ENCODE measurements at places on chromosomes 1 and 21.

DNA sequence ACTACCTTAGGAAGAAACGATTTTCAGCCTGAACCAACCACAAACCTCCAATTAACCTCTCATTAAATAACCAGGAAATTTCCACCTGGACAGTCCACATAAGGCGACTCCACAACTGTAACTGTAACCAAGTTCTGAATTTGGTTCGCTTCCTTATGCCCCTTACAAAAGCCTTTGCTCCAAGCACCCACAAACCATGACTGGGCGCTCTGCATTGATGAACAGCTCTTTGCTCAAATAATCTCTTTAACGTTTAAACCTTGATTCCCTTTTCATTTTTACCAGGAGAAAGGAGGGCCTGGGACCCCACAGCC lies 38.2 kb upstream of the ZNF124 start:
- DNase-seq: no peak

DNA sequence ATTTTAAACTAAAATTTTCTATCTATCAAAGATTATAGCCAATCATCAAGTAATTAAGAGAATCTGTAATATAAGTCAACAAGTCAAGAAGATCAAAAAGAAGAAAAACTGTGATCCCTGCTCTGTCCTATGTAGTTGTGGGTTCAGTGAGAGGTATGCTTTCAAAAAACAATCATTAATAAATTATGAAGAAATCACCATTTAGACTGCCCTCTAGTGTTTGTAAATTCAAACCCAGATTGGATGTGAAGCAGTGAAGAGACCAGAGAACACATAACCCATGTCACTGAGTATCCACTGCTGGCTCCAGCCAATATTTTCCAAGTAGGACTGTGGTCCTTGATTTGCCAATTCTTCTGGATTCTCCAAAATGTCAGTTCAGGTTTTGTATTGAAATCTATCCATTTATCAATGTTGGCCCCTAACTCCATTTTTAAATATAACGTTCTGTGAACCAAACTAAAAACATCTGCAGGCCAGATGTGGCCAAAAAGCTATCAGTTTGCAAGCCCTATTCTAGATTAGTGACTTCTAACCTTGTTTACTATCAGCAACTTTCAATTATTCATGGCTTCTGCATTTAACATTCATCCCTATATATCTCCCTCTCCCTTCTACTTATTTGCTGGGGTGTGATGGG lies 467.5 kb upstream of the CXADR start:
- no peak for DNase-seq

DNA sequence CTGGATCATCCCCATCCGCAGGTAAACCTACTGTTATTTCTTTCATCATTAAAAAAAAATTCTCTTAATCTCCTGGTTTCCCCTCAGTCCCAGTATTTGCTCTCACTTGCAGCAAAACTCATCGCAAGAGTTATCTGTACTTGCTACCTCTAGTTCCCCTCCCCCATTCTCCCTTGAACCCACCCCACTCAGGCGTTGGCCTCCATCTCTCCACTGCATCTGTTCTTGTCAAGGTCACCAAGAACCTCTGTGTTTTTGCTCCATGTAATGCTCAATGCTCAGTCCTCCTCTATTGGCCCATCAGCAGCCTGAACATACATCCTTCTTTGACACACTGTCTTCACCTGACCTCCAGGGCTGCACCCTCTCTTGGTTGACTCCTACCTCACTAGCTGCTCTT lies 4.6 kb downstream of the PKLR start:
- no peak for DNase-seq

DNA sequence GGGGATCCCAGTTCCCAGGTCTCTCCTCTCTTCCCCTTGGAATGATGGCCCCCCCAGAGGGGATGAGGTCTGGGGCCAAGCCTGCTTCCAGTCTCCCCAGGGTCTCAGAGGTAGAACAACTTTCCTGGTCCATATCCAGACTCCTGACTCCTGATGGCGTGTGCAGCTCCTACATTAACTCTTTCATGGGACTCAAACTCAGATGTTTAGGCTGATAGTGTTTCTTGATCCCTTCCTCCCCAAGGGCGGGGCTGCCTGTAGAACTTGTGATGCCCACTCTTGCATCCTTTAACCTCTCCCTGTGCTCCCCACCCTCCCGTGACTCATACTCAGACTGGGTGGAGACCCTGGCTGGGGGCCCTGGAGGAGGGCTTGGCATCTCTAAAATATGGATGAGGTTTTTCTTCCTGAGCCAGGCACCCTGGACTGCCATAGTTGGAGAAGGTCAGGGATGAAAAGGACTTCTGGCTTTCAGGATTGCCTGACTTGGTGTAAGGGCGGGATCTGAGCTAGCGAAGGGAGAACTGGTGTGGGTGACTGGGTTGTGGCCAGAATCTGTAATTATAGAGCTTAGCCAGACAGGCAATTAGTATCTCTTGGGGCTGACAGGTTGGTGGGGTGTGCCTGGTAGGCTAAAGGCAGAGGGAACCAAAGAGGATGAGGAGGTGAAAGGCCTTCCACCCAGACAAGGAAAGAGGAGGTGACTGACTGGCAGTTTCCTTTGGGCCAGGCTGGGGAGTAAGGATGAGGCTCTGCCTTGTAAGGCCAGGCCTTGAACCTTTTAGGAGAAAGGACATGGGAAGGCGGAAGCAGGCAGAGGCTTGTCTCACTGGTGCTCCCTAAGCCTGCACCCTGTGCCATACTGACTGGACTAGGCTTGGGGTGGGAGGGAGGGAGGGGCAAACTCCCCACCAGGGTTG lies 1.5 kb downstream of the ATP8B2 start:
- DNase-seq: no peak

GRCh38 chr1:193929374-193930033 lies 743.1 kb upstream of the B3GALT2 start:
- no peak for DNase-seq

- DNase-seq: no peak
Observed at GRCh38 chr1:153774780-153775457, at the start of gene SLC27A3. TSS of gene SLC27A3 (plus strand) at chr1:153775407. CDS start at chr1:153775498, 91 bp downstream.

DNA sequence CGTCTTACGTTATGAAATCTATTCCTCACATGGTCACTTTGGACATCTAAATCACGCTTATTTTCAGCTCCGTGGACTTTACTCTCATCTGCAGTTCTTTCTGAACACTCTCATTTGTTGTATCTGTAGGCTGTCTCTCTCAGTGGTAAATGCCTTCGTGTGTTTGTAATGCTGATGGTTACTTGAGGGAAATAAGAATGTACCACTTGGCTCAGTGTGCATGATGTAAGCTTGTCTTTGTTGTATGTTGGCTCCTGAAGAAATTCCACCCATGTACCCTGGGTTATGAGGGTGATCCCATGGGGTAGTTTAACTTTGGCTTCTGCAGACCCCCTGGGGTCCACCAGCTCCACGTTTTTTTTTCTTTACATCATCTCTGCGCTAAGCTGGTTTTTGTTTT lies 378.4 kb downstream of the SETD4 start:
- no peak for DNase-seq

DNA sequence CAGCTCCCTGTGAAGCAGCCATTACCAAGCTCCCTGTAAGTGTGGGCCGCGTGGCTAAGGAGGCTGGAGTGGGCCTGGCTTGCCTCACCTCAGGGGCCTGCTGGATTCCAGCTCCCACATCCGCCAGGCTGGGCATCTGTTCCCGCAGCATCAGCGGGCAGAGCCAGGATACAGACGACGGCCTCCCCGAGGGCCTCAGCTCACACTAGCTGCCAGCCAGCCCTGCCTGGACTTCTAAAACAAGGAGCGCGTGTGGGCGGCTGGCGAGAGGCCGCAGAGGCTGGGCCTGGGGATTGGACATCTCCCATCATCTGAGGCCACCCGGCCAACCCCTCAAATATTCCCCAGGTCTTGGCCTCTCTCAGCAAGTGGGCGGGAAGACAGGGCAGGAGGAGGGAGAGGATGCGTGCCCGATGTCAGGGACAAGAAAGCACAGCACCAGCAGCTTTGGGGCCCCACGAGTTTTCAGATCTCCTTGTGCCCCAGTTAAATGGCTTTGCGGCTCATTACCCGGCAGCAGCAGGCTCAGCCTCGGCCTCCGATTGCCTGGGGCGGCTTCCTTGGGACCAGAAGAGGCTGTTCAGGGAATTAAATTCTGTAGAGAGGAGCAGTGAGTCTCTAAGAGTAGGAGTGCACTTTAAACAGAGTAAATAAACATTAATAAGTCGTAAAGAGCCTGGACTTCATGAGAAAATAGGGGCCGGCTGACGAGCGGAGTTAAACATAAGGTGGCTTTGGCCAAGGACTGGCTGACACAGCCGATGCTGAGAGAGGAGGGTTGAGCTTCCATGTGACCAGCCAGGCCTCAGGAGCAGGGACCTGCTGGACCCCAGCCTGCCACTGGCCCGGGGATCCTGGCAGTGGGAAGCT lies 208.9 kb upstream of the C1orf174 start:
- DNase-seq: no peak

- DNase-seq: no peak
Observed at GRCh38 chr1:159933347-159933746, 8.0 kb upstream of the TAGLN2 start.

DNA sequence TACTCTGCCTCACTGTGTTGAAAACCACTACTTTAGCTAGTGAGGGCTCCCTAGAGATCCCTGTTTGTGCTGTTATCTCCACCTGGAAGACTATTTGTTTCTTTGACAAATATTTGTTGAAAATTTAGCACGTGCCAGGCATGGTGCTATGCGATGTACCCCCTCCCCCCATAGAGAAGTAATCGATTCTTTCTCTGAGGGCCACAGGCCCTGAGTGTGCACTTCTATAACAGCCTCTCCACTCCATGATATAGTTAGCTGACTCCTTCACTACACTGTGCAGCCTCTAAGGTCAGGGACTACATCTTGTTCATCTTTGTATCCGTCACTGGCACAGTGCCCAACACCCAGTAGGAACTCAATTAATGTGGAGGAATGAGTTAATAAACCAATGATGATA lies 17.3 kb upstream of the RBM15 start:
- no peak for DNase-seq

DNA sequence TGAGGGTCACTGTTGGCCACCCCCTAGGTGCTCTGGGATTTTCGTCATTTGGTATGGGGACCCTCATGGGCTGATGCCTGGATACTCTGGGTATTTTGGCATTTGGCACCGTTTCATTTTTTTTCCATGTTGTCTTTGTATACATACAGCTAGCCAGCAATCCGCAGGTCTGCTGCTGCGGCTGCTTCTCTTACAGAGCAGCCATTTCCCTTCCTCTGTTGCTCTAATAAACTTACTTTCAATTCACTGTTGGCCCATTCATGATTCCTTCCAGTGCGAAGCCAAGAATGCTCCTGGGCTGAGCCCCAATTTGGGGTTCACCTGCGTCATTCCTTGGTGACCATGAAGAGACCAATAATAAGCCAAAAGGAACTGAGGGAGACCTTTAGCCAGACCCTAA lies 21.5 kb downstream of the GON4L start:
- DNase-seq: no peak

GRCh38 chr1:246782120-246782900 lies 58.1 kb downstream of the SCCPDH start:
- no peak for DNase-seq

GRCh38 chr1:52633291-52633754 lies 355 bp downstream of the SHISAL2A start:
- no peak for DNase-seq

DNA sequence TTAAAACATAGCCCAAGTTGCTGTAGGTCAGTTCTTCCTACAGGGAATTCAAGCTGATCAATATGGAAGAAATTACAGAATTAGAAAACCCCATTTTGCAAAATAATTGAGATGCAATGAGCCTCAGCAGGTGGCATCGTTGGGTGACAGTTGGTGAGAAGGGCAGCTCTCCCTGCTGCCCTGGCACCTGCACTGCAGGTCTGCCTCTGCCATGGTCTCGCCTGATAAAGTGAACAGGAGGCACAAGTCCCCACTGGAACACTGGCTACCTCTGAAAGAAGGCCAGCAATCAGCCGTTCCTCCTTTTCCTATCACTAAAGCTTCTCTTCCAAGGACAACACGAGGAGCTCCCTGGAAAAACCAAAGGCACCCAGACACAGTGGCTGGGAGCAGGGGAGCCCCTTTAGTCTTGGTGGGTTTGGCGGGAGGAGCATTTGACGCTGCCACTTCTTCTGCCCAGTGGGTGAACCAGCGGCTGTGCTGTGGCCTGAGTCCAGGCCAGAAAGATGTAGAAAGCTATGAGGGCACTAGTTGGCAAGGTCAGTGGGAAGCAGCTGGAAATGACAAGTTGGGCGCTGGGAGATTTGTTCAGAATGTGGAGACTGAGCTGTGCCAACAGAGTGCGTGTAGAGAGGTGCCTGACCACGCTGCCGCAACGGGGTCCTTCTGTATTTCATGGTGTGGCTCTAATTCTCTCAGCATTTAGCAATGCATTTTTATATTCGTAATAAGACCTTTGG lies 93.1 kb downstream of the RIPK4 start:
- DNase-seq: no peak

- DNase-seq: no peak
Observed at GRCh38 chr1:47725992-47726855, 271.0 kb downstream of the TRABD2B start.

Measured in stimulated activated CD8-positive, alpha-beta memory T cell treated with anti-CD3 and anti-CD28 coated beads, Interleukin-4, amount 100 ng/mL, for 4 hours (primary cell).